A172 (cell line): ENCODE measurements at places on chromosomes 2 and 18.

DNA sequence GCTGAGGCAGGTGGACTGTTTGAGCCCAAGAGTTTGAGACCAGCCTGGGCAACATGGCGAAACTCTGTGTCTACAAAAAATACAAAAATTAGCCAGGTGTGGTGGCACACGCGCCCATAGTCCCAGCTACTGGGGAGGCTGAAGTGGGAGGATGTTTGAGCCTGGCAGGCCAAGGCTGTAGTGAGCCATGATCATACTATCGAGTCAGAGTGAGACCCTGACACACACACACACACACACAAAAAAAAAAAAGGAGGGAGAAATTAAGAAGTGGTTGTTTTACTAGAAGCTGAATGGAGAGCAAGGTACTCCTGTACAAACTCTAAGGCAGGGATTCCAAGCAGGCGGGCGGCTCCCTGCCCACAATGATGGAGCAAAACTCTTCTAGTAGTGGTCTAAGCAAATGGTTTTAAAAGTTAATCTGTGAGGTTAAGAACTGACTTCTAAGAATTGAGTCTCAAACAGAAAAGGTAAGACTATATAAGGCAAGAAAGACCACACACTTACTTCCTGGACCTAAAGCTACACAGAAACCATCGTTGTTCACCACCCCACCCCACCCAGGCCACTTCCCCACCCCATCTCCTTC lies 2.6 kb downstream of the ANKRD44 start:
- DNase-seq, result no peak

DNA sequence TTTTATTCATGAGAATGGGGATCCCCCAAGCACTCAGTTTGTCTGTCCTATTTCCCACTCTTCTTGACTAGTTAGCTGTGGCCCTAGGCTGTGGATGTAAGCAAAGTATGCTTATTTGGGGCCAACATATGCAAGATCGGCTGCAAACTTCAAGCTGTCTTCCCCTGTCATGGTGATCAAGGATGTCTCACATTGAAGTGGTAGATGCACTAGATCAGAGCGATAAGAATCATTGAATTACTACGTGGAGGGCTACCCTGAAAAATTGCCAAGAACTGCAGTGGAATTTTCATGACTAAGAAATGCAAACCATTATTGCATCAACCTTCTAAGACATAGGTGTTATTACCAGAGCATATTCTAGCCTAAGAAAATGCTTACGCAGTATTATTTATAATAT lies 527.4 kb downstream of the RNF144A start:
- no peak for DNase-seq

GRCh38 chr2:171513719-171514160 lies 8.5 kb upstream of the CYBRD1 start:
- DNase-seq, result no peak

GRCh38 chr2:69619725-69620124 lies 23.8 kb downstream of the AAK1 start:
- DNase-seq, result no peak

GRCh38 chr2:203059567-203060240 lies 45.0 kb downstream of the NBEAL1 start:
- DNase-seq, result no peak

- DNase-seq, result no peak
Observed at GRCh38 chr18:73621091-73621490, 526.5 kb downstream of the FBXO15 start.

- no peak for DNase-seq
Observed at GRCh38 chr2:151996243-151997003, 102.4 kb downstream of the CACNB4 start.

GRCh38 chr18:595571-595970 lies 1.2 kb upstream of the CLUL1 start:
- no peak for DNase-seq

- DNase-seq, result no peak
Observed at GRCh38 chr2:153165021-153165420, 313.5 kb downstream of the RPRM start.

- DNase-seq, result no peak
Observed at GRCh38 chr18:2002151-2002550, 569.2 kb downstream of the METTL4 start.

- DNase-seq, result no peak
Observed at GRCh38 chr2:26646986-26647672, 6.0 kb upstream of the CIB4 start.

DNA sequence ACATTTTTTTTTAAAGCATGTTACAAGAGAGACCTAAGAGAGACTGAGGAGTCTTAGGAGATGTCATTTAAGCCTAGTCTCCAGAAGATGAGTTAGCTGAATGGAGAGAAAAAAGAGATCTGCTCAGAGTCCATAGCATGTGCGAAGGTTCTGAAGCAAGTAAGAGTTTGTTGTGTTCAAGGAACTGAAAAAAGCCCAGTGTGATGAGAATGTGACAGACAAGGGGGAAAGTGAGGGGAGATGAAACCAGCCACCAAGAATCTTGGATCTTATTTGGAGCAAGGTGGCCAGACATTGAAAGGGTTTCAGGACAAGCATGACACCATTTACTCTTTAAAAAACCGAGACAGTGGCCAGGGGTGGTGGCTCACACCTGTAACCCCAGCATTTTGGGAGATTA lies 5.2 kb upstream of the MOB1A start:
- no peak for DNase-seq

DNA sequence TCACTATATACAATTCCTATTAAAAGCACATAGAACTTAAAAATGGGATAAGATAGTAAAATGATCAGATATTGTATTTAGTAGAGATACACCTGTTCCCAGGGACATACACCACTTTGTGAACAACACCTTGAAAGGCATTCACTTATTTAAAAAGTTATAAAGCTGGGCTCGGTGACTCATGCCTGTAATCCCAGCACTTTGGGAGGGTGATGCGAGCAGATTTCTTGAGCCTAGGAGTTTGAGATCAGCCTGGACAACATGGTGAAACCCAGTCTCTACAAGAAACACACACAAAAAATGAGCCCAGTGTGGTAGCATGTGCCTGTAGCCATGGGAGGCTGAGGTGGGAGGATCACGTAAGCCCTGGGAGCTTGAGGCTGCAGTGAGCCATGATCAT lies 90.9 kb downstream of the RAPGEF4 start:
- no peak for DNase-seq

DNA sequence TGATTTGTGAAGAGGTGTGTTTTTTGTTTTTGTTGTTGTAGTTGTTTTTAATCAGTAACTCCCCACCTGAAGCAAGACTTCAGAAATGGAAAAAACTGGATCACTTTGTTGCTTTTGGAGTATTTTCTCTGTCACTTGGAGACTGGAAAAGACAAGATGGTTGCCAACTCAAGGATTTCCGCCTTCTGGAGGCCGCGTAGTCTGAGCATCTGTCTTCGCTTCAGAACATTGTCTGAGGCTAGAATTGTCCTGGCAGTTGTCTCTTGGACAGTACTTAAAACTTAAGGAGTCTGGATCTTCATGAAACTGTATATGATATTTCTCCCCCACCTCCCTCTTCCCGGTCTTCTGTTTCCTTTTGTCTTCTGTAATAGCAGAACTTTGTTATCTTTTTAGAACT lies 67.7 kb downstream of the ARHGAP28 start:
- DNase-seq, result no peak

- DNase-seq, result no peak
Observed at GRCh38 chr18:76234676-76235060, 260.4 kb downstream of the ZNF516 start.

DNA sequence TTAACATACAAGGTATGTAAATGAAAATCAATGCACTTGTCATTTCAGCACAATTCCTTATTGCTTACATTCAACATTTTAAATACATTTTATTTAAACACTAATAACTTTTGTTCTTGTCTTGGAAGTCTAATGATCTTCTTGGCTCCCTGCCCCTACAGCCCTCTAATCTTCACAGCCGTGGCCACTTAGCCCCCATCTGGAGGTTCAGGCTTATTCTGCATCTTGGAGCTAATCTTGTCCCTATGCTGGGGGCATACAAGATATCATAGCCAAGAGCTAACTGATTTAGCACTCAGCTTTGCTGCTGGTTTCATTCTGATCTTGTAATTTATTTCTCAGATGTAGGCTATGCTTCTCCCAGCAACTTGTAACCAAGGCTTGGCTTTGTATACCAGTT lies 140.8 kb downstream of the TMEFF2 start:
- DNase-seq, result no peak

- DNase-seq, result no peak
Observed at GRCh38 chr18:33983126-33983525, 241.6 kb downstream of the NOL4 start.
